ENCODE measurements at places on chromosomes 16 and 17. TPM values are rescaled to one million over a fixed set of nuclear protein-coding genes. Genes with fewer than 3 reads are reported as not detected.

TPPP3 gene
- total RNA-seq: 0.70 TPM

SAMD14 gene
- total RNA-seq: 1.7 TPM

ODF4 gene
- not detected for total RNA-seq

SLC46A1 gene
- 0.99 TPM for total RNA-seq

CCL16 gene
- not detected for total RNA-seq

TEKT5 gene
- not detected for total RNA-seq

OR3A3 gene
- total RNA-seq: not detected

CSH2 gene
- 4.0 TPM for total RNA-seq

NR1D1 gene
- 102 TPM for total RNA-seq

GINS2 gene
- 0.86 TPM for total RNA-seq

HYDIN gene
- not detected for total RNA-seq

TAT gene
- total RNA-seq: not detected

- DNase-seq: no peak
Measured at GRCh38 chr17:78669975-78670518, 92.9 kb upstream of the DNAH17 start.

GRCh38 chr16:77962689-77963088 lies 59.7 kb upstream of the CLEC3A start:
- DNase-seq: no peak

- no peak for DNase-seq
Measured at GRCh38 chr17:5122586-5123342, 6.9 kb downstream of the USP6 start.

- no peak for DNase-seq
Measured at GRCh38 chr17:9350080-9350479, 225.5 kb downstream of the STX8 start.

DNA sequence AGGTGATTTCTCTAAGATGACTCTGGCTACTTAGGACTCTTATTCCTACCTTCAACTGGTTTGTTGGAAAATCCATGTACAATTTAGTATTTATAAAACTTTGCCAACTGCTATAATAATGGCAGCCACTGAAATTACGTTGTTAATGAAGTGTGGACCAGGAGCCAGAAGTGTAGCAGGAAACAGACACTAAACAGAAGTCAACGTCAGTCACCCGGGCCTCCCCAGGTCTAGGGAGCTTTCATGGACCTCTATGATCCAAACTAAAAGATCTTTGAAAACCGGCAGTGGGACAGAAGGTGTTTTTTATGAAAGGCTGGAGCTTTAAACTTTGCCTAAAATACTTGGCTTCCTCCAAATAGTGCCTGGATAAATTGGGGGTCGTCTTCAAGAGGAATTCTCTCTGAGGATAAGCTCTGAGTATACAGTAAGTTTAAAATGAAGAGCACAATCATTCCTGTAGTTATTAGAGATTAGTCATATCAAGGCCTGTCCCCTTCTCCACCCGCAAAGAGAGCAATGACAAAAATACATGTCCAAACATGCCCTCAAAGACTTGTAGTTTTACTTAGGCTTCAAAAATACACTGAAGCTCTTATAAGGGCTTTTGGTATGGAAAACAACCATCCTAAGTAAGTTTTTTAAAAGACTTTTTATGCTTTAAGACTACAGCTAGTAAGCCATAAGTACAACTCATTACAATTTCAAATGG lies 34.6 kb downstream of the DCUN1D3 start:
- DNase-seq: no peak

DNA sequence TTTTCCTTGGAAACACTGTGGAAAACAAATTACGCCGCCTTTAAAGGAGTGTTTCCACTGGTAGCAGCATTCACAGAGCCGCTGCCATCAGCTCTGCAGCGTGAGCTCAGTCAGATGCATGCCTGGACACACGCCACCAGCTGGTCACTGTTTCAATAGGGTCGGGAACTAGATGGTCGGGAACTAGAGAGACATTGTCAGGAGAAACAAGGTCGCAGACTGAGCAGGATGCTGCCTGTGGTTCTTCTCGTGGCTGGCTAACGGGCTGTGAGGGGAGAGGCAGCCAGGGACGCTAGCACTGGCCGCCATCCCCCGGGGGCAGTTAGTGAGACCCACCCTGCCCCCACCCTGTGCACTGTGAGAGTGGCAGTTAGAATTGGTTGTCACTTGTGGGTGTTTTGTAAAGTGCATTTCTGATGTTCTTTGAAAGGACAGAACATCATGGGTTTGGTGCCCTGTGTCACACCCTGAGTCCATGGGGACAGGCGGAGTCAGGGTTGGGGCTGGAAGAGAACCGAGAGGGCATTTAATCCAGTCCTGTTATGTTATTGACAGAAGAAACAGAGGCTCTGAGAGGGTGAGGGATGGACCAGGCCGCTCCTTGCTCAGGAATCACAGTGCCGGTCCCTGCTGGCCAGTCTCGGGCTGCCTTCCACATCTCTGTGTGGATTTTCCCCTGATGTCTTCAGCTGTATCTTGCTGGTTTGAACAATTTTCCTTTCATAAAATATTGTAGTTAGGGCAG lies 86.3 kb downstream of the SPECC1 start:
- DNase-seq: no peak

GRCh38 chr17:4944163-4944553 lies 4.1 kb downstream of the RNF167 start:
- no peak for DNase-seq

GRCh38 chr17:16273499-16273898 lies 56.5 kb downstream of the PIGL start:
- DNase-seq: no peak

GRCh38 chr16:65757064-65757463 lies 609.4 kb upstream of the CDH5 start:
- no peak for DNase-seq

DNA sequence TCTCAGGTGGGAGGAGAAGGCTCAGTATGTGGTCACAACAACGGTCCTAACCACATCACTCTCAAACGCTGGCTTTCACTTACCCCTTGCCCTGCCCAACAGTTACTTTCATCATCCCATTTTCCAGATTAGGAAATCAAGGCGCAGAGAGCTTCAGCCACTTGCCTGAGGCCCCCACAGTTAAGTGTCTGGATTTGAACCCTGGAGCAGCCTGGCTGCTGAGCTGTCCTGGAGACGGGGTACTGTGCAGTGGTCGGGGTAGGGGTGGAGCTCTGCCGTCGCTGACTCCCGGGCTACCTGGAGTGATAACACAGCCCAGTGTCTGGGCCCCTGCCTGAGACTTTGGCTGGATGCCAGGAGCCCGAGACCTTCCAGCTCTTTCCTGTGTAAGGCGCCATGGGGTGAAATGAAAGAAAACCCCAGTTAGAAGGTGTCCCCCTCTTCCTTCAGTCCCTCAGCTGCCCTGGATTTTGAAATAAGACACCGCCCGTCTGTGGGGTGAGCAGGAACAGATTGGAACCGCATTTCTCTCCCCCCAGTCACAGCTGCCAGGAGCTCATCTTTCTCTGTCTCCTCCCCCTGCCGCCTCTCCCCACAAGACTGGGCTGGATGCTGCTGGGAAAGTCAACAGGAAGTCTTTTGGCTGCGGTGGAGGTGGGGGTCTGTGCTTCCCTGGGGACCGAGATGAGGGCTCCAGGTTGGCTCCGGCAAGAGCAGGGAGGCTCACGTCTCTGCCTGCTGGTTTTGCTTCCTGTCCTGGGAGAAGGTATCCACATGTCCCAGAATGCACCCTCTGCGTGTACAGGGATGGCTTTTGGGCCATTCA lies 280.2 kb downstream of the SEC14L1 start:
- peak; percentile 56 for DNase-seq

GRCh38 chr17:64225410-64225809 lies 37.6 kb downstream of the TEX2 start:
- no peak for DNase-seq

- DNase-seq: no peak
Measured at GRCh38 chr16:80984124-80984892, 22.4 kb downstream of the CMC2 start.

DNA sequence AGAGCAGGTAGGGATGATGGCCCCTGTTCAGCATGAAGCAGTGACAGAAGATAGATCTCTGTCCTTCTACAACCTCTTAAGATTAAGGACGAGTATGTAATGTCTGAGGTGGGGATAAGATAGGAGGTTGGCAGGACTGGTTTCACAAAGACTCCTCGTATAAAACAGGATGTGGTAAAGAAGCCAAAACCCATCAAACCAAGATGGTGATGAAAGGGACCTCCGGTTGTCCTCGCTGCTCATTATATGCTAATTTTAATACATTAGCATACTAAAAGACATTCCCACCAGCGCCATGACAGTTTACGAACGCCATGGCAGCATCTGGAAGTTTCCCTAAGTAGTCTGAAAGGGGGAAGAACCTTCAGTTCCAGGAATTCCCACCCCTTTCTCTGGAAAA lies 27.3 kb downstream of the MIS12 start:
- DNase-seq: no peak

- no peak for DNase-seq
Measured at GRCh38 chr16:70661918-70662641, 15.7 kb downstream of the IL34 start.

GRCh38 chr16:79801646-79802045 lies 201.1 kb upstream of the MAF start:
- DNase-seq: no peak

DNA sequence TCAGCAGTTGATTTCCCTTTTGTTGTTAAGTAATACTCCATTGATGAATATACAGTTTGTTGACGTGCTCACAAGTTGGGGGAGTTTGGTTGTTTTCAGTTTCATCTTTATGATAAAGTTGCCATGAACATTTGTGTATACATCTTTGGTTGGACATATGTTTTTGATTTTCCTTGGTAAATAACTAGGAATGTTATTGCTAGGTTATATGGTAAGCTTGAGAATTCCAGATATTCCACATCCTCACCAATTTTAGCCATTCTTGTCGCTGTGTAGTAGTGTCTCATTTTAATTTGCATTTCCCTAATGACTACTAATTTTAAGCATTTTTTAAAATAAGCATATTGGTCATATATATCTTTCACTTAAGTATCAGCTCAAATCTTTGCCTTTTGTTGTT lies 55.0 kb upstream of the RASL10B start:
- no peak for DNase-seq
